ENCODE measurements at places on chromosomes 5 and 9.

DNA sequence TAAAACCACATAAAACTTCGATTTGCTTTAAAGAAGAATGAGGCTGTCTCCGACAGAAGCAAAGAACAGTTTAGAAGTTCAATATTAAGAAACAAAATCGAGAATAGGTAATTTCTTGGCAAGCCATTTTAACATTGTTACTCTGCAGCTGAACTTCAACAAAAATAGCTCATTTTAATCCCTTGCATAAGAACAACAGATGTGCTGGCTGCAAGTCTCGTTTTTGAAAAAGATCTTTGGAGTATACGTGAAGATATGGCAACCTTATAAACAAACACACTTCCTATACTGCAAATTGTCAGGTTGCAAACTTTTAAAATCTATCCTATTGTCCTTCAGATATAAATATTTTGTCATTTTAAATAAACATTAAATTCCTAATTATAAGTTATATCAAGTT is 71.5 kb downstream of the FBN2 start:
- DNase-seq, result no peak

GRCh38 chr5:115531787-115532367 is 12.7 kb downstream of the FEM1C start:
- no peak for DNase-seq

DNA sequence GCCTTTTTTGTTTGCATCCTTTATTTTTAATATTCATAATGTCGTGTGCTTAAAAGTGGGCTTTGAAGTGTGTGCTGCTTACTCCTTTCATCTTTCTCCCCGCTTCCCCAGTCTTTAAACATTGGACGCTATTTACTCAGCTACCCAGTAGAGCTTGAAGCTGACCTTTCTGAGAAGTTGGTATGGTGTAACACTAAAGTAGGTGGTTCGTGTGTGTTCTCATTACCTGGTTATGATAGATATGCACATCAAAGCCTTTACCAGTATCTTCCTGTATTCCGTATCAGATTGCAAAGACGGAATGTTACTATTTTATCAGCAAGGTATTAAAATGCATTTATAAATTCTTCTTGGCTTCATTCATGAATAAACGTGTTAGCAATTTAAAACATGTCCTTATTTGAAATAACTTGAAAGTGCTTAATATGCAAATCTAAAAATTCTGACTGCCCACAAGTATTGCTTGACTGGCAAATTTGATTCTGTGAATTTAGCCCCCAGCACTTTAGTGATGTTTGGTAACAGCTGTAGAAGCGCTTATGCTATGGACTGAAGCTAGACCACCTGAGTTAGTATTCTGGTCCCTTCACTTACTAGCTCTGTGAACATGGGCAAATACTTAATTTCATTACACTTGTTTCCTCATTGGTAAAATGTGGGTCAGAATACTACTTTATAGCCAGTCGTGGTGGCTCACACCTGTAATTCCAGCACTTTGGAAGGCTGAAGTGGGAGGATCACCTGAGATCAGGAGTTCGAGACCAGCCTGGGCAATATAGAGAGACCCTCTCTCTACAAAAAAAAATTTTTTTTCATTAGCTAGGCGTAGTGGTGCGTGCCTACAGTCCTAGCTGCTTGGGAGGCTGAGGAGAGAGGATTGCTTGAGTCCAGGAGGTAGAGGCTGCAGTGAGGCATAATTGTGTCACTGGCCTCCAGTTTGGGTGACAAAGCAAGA is 1.7 kb downstream of the RRAGA start:
- no peak for DNase-seq

DNA sequence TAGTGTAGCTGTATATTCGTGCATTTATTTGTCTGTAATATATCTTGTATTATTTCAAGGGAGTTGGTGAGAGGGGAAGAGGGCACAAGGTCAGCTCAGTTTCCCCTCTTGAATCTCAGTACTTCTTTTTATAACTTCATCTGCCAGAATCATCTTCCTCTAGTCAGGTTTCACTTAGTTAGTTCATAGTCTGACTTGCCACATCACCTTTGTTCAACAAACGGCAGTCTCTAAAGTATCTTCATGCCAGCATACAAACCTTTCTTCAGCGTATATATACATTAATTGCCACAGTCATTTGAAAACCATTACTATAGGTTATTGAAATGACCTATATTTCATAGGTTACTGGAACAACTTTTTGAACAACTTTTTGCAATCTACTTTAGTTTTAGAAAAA is 1.6 kb downstream of the ECM2 start:
- DNase-seq, result no peak

DNA sequence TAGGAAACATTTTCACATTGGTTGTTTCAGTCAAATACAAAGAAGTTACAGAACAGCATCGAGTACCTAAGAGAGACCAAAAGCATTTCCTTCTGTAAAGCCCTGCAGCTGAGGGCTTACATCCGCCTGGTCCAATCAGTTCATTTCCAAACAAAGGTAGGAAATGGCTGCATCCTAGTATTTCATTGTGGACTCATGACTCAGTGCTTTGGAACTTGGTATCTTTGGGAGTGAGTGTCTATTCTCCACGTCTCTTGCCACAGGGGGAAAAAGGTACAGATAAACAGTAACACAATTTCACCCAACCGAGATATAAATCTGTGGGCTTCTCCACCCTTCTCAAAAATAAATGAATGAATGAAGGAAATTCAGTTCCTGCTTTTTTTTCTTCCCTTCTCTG is 75.4 kb downstream of the NFIB start:
- DNase-seq, result no peak

GRCh38 chr5:35171991-35172390 is 58.3 kb downstream of the PRLR start:
- DNase-seq, result no peak

DNA sequence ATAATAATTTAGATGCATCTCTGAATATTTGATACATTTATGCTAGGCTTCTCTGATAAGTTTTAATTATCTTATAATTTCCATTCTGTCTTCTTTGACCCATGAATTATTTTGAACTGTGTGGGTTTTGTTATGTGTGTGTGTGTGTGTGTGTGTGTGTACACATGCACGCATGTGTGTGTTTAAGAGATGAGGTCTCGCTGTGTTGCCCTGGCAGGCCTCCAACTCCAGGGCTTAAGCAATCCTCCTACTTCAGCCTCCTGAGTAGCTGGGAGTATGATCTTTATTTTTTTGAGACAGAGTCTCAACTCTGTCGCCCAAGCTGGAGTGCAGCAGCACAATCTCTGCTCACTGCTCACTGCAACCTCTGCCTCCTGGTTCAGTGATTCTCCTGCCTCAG is 75.4 kb downstream of the NDUFAF2 start:
- no peak for DNase-seq

DNA sequence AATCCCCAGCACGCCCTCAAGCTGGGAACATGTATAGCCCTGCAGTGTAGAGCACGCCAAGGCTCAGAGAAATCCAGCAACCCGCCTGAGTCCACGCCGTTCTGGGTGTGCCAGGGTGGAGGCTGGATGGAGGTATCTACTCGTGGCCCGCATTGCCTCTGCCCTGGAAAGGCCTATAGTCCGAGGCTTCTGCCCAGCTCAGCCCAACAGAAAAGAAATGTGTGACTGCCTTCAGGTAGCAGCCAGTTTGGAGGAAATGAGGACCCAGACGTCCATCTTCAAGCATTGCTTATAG is 18.2 kb downstream of the S1PR3 start:
- no peak for DNase-seq

Measured in stimulated activated CD8-positive, alpha-beta memory T cell treated with anti-CD3 and anti-CD28 coated beads, Interleukin-4, amount 100 ng/mL, for 4 hours (primary cell).